Endothelial cell (in vitro differentiated cells): ENCODE measurements at places on chromosomes 7 and 10.

DNA sequence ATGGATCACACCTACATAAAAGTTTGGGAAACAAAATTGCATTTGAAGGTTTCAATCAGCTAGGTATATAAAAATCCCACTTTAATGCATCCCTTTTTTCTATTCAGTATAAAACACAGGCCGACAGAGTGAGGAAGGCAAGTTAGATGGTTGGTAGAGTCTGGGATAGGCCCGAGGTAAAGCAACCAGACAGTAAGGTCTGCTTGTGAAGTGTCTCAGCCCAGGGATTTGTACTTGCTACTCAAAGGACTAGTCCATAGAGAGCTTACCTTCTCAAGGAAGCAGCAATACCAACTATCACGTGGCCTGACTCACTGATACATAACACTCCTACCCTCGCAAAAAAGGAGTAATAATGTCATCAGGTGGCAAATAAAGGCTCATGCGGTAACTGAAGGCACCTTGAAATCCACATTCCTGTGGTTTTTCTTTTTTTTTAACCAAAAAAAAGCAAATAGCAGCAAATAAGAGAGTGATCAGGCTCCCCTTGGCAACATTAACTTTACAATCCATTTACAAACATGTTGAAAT is 56.2 kb upstream of the ATP6V0A4 start:
- DNase-seq: no peak

DNA sequence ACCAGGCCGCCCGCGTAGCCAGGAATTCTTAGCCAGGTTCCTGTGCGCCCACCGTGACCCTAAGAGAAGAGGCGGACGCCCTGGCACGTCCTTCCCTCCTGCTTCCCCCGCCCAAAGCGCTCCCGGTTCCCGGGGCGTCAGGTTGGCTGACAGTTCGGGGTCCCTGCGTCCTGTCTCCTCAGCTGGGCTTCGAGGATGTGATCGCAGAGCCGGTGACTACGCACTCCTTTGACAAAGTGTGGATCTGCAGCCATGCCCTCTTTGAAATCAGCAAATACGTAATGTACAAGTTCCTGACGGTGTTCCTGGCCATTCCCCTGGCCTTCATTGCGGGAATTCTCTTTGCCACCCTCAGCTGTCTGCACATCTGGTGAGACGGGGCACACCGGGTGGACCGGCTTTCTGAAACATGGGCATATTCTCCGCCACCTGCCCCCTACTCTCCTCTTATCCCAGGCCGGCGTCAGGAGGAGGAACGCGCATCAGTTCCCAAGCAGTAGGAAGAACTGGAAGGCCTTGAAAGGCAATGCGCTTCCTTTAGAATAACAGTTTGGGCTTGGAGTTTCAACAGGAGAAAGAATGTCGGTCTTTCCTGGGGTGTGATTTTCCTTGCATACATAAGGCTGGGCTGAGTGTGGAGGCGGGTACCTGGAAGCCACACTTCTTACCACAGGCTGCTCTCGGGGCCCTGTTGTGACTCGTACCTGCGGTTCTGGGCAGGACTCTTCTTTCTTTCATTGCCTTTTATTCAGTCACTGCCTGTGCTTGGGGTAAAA is 728 bp downstream of the CAV2 start:
- DNase-seq: peak; percentile 38

DNA sequence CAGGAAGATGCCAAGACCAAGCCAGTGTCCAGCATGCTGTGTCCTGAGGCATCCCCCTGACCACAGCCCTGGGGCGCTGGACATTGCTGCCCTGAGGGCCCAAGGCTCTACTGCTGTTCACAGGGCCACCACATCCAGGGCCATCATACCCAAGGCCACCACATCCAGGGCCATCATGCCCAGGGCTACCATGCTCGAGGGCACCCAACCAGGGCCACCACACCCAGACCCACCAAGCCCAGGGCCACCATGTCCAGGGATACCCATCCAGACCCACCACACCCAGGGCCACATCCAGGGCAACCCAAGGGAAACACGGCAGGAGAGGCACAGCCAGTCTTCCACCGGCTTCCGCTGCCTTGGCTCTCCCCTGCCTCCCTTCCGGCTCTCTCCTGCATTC is 17.1 kb downstream of the STK32C start:
- no peak for DNase-seq

DNA sequence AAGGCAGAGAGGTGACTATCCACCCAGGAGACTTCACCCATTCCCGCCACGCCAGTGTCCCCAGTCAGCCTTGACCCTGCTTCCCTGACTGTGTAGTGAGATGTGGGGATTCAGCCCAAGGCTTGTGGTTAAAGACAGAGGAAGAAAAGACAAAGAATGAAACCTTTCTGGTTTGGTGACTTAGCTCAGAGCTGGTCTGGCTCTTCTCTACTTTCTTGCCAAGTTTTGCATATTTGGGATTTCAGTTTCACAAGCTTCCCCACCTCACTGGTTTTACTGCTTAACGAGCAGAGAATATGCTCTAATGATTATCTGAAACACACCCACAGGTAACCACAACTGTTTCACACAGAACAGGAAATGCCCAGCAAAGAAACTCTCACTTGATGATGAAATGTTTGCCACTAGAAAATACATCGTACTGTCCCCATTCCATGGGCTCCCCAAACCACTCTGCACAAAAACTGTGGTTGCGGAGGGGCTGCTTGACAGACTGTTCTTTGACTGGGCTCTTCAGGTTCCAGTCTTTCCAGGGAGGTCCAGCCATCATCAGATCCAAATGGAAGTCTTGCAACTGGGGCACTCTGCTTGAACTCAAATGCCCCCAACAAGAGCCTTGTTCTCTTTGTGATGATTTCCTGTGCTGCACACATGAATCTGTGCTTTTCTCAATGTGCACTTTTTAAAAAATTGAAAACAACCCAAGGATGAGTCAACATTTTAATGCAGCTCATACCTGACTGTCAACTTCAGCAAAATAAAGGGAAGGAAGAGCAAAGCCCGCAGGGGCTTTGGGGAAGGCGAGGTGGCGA is 95.5 kb downstream of the CTBP2 start:
- DNase-seq: no peak

DNA sequence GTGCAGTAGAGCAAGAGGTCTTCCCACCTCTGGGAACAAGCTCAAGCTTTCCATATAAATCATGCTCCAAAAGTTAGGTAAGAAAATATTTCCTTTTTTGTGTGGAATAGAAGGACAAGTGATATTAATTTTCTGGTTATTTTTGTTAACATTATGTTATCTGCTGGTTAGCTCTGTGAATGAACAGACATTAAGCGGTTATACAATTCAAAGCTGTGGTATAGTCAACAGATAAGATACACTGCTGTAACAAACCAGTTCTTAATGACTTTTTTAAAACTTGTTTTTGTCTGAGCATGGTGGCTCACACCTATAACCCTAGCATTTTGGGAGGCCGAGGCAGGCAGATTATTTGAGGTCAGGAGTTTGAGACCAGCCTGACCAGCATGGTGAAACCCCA is 43.0 kb upstream of the PRKAR2B start:
- DNase-seq: no peak

DNA sequence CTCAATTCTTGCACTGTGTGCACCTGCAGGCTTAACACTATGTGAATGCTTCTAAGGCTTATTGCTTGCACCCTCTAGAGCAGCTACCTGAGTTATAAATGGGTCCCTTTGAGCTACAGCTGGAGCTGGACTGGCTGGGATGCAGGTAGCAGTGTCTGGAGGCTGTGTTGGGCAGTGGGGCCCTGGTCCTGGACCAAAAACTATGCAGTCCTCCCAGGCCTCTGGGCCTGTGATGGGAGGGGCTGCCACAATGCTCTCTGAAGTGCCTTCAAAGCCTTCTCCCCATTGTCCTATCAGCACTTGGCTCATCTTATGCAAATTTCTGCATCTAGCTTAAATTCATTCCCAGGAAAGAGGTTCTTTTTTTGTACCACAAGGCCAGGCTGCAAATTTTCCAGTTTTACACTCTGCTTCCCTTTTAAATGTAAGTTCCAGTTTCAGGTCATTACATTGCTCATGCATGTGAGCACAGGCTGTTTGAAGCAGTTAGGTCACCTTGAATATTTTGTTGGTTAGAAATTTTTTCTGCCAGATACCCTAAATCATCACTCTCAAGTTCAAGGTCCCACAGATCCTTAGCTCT is 26.0 kb downstream of the KBTBD2 start:
- DNase-seq: no peak

DNA sequence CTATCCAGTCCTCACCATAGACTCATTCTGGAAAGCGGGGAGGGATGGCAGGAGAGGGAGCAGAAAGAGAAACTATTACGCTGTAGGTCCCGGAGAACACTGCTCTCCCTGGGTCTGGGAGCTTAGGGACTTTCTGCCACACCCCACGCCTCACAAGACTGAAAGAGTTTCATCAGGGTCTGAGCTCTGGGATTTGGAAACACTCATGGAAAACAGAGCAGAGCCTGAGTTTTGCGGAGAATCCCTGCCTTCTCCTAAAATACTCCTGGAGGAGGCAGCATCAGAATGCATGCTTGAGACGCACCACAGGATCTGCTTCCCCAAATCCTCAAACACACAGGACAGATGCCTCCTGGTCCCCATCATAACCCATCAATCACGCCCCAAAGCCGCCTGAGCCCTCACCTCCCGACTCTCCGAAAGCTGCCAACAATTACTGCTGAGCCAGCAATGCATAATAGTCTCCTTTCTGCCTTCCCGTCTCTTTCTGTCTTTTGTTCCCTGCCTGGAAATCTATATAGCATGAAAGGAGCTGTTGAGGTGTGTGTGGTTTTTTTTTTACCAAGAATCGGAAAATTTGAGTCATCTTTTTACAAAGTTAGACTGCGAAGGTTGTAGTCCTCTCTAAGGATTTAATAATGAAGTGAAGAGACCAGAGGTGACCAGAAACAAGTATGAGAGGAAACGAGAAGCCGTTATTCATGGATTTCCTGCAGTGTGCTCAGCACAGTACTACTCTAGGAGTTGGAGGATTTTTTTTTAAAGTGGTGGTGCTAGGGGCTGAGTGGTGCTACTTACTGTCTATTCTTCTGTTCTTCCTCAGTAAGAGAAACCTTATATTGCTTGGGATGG is 37.7 kb downstream of the ASB13 start:
- no peak for DNase-seq

DNA sequence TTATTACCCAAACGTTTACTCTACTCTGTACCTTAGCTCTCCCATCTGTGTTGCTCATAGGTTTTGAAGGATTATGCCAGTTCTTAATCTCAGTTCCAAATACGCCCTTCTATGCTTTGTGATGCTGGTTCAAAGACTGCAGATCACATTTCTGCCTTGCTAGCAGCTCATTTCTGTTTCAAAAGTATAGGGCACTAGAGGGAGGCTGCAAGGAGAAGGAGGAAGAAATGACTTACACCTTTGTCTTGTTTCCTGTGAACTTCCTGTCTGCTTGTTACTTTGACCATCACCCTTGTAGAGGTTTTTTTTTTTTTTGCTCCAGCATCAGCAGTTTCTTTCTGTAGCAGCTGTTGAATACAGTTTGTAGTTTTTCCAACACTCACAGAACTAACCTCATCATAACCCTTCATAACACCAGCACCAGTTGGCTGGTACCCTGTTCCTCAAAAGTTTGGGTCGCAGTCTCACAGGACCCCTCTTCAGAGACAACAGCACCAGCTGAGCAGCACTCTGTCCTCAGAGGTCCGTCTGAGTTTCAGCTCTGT is 16.5 kb downstream of the SLK start:
- no peak for DNase-seq

DNA sequence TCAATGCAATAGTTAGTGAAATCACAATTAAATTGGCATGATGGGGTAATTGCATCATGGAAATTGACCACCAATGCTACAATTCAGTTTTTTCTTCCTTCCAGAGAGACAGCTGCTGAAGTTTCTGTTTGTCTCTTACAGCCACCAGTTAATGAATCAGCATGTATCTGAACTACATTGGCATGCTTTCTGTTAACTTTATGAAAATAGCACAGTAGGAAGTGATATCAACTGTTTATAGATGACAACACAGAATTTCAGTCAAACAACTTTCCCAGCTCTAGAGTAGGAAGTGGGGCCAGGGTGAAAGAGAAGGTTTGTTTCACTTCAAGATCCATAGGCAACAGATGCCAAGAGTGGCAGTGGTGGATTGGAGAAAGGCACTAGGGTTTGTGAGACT is 339.6 kb upstream of the VWC2 start:
- no peak for DNase-seq
